Activated T-helper 1 cell treated with anti-CD3 and anti-CD28 coated beads, Interleukin-2, amount 50 U/mL, for 16 hours (primary cell): ENCODE measurements at places on chromosomes 4 and X.

DNA sequence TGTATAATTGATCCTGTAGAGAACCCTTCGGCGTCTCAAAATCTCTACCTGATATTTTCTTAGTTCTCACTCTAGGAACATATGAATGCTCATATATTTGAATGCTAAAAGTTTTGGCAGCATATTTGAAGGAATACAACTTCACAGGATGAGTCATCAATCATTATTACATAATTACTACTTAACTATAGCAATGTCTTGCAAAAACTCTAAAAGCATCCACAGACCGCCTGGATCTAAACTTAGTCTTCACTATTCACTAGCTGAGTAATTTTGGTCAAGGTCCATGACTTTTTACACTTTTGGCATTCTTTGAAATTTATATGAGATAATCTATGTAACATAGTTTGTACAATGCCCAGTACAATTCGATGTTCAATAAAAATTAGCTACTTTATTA, 194.7 kb downstream of the DTHD1 start:
- no peak for DNase-seq

GRCh38 chr4:89741768-89742167, 95.2 kb downstream of the SNCA start:
- no peak for DNase-seq

GRCh38 chrX:118558926-118559325, 63.3 kb downstream of the DOCK11 start:
- DNase-seq = no peak

- no peak for DNase-seq
These were observed 100.2 kb upstream of the TMEM164 start for GRCh38 chrX:109902665-109903064.

DNA sequence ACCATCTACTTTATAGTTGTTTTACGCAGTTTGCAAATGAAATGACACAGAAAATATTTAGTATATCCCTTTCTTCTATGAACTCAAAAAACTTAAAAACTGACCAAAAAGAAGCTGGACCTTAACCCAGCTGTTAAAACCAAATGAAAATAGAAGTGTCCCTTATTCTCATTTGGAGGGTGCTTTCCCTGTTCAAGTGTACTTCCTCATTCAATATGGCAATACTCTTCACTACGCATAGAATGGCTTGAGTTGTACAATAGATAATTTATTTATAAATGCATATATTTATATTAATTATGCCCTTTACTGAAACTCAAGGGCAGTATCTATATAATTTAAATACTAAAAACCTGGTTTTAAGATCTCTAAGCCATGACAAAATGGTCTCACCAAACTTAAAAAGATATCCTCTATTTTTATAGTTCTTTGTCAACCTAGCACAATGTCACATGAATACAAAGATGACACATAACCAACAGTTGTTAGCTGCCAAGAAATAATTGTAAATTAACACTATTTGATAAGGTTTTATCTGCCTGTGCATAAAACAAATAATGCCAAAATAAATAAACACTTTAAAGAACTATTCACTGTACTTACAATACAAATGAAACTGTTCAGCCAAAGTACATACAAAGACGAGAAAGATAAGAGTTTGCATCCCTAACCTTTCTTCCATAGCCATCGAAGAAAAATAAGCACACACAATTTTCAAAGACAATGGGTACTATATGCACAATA, 25.2 kb downstream of the YTHDC1 start:
- no peak for DNase-seq

DNA sequence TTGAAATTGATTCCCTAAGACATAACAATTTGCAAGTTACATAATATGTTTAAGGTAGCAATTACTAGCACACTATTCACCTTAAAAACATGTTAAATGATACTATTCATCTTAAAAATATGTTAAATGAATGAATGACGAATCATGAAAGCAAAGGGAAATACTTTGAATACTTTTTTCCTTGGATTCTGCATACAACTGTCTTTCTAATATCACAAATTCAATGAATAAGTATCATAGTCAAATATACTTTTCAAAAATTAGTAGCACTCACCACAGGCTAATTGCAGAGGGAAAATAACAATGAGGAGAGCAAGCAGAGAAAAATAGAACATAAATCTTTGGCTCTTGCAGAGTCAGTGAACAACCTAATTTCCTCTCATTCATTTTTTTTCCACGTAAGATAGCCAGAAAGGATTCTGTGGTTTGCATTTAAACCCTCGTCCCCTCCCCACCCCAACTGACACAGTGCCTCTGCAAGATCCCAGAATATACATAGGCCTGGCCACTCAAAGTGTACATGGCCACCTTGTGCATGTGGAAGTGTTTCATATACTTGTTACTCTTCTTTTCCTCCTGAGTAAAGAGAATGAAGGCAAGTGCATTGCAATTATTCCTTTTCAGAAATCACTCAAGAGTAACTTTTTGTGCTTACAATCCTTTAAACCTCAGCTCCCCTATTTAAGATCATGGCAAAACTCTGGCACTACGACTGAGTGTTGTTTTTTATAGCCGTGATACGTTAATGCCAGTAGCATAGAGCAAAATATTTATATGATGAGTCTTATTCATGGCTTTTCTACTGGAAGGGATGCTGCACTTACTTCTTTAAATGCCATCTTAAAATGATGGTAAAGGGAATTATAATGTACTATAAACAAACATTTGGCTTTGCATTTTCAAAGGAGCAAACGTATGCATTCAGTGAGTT, 236.4 kb downstream of the PDGFC start:
- no peak for DNase-seq
